ENCODE measurements at places on chromosomes 5 and 9.

- no peak for DNase-seq
Measured at GRCh38 chr5:169296419-169297143, 4.4 kb downstream of the SLIT3 start.

GRCh38 chr5:179730852-179731251, 1.8 kb upstream of the MAML1 start:
- no peak for DNase-seq

DNA sequence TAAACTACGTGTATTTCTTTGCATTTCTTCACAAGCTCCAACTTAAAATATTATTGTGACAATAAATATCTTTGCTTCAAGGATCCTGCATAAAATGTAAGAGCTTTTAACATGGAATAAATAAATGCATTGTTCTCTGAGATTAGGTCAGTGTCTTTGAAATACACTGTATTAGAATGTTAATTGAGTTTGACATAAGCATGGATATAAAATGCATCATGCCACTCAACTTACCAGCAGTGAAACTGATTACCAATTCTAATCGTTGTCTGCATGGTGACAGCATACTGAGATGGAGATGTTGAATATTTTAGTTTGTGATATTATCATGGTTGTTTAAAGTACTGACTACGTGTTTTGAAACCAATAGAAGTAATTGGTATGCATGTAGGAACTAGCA, 555.3 kb upstream of the ZNF608 start:
- DNase-seq, result no peak

GRCh38 chr5:112492291-112492690, 73.2 kb upstream of the EPB41L4A start:
- DNase-seq, result peak; percentile 24

- no peak for DNase-seq
Measured at GRCh38 chr5:57891443-57891842, 408.8 kb upstream of the ACTBL2 start.

GRCh38 chr9:130786526-130786925, 48.5 kb upstream of the ABL1 start:
- no peak for DNase-seq

- DNase-seq, result no peak
Measured at GRCh38 chr9:93212409-93212808, 28.5 kb downstream of the WNK2 start.

GRCh38 chr5:126482591-126482990, 59.4 kb downstream of the GRAMD2B start:
- no peak for DNase-seq

DNA sequence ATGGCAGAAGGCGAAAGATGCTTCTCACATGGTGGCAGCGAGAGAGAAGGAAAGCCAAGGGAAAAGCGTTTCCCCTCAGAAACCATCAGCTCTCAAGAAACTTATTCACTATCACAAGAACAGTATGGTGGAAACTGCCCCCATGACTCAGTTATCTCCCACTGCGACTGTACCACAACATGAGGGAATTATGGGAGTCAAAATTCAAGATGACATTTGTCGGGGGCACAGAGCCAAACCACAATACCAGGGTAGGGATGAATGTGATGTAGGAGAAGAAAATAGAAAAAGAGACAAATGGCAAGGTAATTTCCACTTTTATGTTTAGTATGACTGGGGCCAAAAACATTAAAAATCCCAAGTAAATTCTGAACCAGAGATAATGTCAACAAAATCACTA, 216.8 kb downstream of the TRIM36 start:
- DNase-seq, result no peak

All from memory B cell (primary cell).